LNCaP clone FGC (cell line): ENCODE measurements at places on chromosomes 1 and 21.

GRCh38 chr21:40620386-40621145 is 226.4 kb downstream of the DSCAM start:
- no peak for DNase-seq

GRCh38 chr1:211928290-211928801 is 97.8 kb upstream of the LPGAT1 start:
- DNase-seq, result peak; percentile 90

DNA sequence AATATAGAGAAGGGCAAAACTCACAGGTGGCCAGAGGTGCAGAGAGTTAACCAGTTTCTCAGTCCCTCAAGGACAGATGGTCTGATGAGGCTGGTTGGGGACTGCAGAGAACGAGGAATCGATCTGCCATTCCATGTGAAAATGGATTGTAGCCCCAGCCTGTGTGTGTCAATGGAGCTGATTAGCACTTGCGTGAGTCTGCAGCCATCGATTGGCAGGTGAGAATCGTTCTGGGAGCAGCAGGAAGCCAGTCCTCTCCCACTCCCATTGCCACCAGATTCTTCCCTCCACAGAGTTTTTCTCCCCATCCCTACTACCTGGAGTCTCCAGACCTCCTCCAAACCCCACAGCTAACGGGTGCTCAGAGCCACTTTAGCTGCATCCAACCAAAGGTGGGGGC is 18.3 kb upstream of the PSMB2 start:
- DNase-seq, result no peak

- no peak for DNase-seq
Observed at GRCh38 chr1:24424207-24424606, 8.6 kb downstream of the NIPAL3 start.

DNA sequence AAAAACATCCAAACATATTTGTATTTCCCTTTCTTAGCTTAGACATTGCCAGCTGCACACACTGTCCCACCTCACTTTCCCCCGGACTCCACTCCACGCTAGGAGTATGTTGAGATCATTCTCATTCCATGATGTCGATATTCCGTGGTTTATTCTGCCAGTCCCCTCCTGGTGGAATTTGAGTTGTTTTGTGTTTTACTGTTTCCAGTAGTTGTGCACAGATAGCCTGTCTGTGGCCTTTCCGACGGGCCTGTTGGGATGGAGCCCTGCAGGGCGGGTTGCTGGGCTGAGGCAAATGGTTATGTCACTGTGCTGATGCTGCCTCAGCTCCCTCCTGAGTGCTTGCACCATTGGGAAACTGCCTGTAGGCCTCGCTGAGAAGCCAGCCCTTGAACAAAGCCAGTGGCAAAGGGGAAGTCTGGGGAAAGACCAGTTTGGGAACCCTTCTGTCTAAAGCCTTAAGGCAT is 12.8 kb downstream of the TRAPPC10 start:
- DNase-seq, result no peak

DNA sequence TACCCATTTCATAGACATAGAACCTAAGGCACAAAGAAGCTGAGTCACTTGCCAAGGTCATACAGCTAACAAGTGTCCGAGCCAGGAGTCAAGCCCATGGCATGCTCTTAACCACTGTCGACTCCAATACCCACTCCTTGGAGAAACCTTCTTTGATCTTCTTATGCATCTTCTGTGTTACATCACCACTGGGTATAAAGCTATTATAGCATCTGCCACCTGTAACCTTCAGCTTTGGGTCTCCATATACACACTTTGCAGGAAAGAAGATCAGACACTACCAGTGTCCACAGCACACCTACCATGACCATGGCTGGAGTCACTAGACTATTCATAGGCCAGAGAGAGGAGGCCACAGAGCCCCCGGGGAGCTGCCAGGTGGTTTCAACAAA is 29.1 kb downstream of the GPA33 start:
- DNase-seq, result no peak

GRCh38 chr21:14918527-14918926 is 146.3 kb downstream of the NRIP1 start:
- no peak for DNase-seq

DNA sequence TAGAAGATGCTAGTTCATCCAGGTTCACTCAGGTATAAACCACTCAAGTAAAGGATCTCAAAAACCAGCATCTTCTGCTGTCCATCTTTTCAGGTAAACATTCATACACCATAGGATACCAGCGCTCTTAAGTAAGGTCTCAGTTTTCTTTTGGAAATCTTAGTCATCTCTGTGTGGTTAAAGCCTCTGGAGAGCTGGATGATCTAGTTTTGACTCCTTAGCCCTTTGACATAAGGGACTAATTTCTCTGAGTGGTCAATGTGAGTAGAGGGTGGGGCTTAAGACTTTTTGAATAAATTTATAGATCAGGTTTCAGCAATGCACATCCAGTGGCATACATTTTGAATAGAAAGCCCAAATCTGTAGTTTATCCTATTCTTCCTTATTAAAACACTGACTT is 92.3 kb downstream of the CTH start:
- no peak for DNase-seq

DNA sequence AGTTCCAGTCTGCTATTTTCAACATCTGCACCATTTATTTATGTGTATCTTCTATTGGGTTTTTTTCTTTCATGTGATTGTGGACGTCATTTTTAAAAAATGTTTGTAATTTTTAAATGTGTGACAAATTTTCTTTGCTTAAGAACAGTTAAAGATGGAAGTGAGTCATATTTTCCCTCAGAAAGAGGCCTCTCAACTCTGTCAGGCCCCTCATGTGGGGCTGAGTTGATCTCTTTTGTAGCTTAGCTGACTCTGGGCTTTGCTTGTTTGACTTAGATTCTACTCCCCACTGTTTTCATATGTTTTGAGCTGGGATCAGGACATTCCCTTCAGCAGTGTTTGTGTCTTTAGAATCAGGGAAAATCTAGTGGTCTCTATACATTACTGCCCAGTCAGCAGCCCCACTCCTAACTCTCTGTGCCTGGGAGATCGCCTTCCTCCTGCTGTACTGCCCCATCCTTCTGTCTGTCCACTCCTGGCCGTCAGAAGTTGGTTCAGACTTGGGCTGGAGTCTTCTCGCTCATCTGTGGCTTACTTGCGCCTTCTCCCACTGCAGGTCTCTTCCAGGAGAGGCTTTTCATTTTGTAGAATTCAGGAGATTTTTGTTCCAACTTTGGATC is 137.4 kb downstream of the DYRK1A start:
- DNase-seq, result no peak

DNA sequence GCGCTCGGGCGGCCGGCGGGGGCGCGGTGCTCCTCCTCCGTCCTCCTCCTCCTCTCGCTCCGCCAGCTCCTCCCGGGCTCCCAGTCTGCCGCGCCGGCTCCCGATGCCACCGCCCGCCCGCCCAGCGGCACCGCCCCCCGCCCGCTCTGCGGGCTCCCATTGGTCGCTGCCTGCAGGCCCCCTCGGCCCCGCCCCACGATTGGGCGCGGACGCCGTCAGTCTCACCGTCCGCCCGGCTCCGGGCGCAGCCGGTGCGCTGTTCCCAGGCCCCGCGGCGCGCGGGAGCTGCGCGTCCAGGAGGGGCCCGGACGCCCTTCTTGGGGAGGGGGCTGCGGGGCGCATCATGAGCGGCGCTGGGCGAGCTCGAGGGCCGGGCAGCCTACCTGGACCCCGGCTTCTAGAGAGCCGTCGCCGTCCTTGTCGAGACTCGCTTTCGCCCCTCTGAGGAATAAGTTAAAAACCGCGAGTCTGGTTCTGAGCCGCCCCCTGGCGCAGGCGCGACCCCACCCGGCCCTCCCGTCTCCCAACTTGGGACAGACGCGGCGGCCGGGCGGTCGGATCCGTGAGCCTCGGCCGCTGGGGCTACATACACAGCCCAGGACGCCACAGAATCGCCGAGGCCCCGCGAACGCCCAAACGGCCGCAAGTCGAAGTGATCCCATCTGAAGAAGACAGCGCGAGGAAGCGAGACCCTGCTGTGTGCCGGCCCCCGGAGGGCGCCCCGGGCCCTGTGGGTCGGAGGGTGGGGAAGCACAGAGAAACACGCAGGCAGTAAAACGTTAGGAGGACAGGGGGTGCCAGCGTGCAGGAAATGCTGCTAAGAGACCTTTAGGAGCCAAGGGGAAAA is at the start of gene SIPA1L2:
Gene SIPA1L2 (minus strand): TSS at position 87 of the 847 bp plus-strand sequence. CDS start 114,794 bp downstream, outside the sequence.
- DNase-seq, result peak; percentile 64

DNA sequence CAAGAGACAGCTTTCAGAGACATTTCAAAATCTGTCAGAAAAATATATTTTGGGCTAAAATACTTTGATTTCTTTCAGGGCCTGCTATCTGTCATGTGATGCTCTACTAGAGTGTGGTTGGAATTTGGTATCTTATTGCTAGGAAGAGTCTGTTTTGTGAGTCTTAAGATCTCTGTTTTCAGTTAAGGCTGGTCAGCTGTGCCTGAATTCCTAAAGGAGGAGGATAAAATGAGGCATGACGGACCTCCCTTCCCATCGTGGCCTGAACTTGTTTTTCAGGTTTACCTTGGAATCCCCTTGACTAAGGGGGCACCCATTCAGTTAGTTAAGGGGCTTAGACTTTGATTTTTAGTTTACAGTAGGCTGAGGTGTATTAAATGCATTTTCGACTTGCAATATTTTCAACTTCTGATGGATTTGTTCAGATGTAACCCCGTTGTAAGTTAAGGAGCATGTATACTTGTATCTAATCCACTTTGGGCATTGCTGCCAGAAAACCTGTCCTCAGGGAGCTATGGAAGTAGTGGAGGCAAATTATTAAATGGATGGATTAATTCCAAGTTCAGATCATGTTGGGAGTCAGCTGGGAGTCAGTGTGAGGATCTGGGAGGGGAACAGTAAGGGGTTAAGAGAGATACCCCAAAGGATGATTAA is 18.3 kb downstream of the CAPN2 start:
- no peak for DNase-seq

DNA sequence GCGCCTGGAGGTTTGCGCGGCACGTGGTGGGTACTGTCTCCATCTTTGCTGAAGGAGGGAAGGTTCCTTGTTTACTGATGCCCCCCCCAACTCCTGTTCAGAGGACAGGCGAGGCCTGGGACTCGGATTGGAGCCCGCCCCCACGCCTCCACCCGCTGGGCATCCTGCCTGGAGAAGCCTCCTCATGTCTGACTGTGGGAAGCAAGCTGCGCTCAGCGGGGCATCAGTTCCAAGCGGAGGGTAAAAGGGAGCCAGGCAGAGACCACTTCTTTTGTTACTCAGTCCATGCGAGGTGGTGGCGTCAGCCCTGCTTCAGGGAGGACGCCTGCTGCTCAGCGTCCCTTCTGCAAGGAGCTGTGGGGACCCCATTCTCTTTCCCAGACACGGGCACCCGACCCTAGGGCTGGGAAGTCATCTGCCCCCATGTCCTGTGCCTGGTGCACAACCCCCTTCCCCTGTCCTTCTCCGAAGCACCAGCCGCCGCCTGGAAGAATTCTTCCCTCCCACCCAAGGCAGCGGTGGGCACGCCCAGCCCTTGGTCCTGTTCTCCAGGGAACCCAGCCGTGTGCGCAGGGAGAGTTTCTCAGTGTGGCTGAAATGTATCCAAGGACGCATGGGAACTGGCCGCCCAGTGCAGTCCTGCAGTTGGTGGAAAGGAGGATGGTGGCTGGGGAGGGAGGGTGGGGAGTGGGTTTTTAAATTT is 414.0 kb downstream of the CAMTA1 start:
- DNase-seq, result no peak

GRCh38 chr1:64471218-64472039 is 1.5 kb downstream of the CACHD1 start:
- no peak for DNase-seq

- DNase-seq, result no peak
Observed at GRCh38 chr1:206742719-206743383, 27.7 kb upstream of the IL19 start.

DNA sequence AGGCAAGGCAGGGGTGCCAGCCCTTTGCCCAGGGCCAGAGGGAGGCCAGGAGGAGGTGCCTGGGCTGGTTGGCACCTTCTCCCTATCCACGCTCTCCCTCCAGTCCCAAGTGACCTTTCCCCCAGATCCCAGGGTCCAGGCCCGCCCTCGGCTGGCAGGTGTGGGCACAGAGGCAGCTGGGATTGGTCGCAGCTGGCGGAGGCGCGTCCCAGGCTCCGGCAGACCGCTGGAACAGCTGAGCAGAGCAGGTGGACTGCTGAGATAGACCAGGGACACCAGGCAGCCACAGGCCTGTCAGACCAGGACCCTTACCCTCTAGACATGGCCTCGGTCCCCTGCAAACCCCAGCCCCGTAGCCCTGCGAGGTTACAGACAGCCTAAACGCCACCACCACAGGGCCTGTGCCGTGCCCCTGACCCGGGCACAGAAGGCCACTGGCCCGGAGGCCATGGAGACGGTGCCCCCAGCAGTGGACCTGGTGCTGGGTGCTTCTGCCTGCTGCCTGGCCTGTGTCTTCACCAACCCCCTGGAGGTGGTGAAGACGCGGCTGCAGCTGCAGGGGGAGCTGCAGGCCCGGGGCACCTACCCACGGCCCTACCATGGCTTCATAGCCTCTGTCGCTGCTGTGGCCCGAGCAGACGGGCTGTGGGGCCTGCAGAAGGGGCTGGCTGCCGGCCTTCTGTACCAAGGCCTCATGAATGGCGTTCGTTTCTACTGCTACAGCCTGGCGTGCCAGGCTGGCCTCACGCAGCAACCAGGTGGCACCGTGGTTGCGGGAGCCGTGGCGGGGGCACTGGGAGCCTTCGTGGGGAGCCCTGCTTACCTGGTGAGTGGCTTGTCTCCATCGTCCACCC is at the start of gene SLC25A34:
Gene SLC25A34 (plus strand): TSS at position 221 of the 854 bp plus-strand sequence. CDS start 228 bp downstream, at position 449.
- peak; percentile 55 for DNase-seq

- no peak for DNase-seq
Observed at GRCh38 chr1:10033359-10033845, 644 bp downstream of the UBE4B start.

- no peak for DNase-seq
Observed at GRCh38 chr1:228337711-228338520, 68.7 kb downstream of the TRIM11 start.

DNA sequence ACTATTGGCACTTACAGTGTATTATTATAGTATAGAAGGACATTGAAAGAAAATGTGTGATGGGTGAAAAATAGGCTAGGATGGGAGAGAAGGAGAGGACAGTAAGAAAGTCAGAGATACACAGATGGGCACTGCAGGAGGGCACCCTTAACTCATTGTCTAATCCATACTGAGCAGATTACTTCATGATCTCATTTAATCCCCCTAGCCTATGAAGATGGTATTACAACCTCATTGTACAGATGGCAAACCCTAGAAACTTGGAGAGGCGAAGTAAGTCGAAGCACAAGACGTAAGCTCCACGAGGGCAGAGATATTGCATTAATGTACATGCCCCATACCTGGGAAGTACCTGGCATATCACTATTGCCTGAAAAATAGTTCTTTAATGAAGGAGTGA is 346.9 kb upstream of the DAB1 start:
- DNase-seq, result no peak

- no peak for DNase-seq
Observed at GRCh38 chr1:66732407-66733166, 19.7 kb upstream of the DYNLT5 start.

DNA sequence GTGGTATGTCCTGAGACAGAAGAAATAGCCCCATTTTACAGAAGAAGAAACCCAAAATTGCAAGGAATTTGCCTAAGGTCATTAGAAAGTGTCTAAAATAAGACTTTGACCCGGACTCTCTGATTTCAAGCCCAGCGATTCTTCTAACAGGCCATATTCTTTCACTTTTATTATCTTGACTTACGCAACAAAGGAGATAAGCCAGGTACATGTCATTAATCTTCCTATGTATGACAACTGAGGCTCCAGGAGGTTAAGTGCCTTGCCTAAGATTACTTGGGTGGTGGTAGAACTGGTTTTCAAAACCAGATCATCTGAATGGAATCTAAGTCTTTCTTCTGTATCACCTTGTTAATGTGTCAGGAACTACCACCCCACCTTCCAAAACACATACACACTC is 124.3 kb downstream of the PBX1 start:
- peak; percentile 73 for DNase-seq
